ENCODE measurements at places on chromosomes 3 and 15.

DNA sequence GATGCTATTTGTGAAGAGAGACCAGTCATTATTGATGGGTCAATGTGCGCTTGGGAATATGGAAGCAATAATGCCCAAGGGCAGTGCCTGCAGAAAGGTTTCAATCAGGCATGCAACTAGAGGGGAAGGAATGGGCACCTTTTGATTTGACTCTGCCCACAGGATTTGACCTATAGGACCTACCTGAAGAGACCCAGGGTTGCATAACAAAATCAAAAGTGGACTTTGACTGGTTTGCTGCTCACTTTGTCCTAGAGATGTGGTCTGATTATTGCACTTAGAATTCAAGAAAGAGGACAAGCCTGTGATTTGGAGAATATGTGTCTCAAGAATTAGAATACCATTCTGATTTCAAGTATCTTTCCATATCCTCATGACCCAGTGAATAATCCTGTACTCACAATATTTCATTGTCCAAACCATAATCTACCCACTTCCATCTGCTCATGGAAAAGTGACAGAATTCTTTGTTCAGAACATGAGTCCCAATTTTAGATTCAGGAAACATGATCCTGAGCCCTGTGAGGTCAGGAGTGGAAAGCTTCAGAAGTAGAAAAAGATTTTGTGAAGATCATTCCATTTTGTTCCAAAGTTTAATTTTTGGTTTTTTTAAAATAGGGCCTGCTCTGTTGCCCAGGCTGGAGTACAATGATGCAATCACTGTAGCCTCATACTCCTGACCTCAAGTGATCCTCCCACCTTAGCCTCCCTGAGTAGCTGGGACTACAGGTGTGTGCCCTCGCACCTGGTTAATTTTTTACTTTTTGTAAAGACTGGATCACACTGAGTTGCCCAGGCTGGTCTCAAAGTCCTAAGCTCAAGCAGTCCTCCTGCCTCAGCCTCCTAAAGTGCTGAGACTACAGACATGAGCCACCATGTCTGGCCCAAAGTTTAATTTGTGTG, 151.3 kb upstream of the NR2E3 start:
- no peak for DNase-seq

DNA sequence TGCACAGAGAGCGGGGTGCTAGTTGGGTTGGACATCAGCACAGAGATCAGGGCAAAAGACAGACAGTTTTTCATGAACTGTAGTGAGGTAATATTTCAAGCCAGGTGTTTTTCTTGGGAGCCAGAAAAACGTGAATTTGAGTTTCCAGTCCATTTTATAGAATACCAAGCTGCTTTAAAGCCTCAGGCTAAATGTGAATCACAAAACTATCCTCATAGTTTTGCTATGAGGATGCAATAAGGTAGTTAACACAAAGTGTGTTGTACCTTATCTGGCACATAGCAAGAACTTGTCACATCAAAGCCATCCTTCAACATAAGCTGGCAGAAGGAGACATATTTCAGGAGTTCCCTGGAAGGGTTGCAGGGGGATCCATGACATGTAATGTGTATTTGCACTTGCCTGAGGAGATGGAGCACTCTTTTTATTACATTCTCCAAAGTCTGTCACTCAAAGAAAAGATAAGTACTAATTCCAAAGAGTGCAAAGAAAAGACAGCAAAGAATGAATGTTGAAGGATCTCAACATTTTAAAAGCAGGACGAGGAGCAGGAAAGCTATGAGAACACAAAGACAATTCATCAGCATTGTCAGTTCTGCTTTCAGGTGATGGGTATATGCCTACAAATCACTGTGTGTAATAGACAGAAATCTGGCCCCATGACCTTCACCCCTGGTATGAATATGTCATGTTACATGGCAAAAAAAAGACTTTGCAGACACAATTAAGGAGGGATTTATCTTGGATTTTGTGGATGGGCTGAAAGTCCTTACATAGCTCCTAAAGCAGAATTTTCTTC, 1046.4 kb downstream of the NTRK3 start:
- no peak for DNase-seq

DNA sequence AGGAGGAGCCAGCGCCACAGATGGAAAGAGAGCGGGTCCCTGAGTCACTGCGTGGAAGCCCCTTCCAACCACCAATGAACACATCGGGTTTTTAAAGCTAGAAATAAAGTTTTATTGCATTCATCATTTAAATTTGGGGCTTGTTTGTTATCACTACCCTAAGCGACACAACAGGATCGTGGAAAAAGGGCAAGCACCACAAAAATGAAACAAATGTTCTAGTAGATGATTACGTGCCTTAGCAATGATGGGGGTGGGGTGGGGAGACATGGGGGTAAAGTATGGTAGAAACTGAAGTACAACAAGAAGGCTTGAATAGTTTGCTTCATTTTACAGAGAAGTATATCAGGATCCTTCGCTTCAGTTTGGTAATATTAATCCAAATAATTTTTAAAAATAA, 221.6 kb upstream of the ATP10A start:
- DNase-seq: no peak

- DNase-seq: no peak
These were observed 47.5 kb downstream of the FOXL2 start for GRCh38 chr3:138899351-138899991.

DNA sequence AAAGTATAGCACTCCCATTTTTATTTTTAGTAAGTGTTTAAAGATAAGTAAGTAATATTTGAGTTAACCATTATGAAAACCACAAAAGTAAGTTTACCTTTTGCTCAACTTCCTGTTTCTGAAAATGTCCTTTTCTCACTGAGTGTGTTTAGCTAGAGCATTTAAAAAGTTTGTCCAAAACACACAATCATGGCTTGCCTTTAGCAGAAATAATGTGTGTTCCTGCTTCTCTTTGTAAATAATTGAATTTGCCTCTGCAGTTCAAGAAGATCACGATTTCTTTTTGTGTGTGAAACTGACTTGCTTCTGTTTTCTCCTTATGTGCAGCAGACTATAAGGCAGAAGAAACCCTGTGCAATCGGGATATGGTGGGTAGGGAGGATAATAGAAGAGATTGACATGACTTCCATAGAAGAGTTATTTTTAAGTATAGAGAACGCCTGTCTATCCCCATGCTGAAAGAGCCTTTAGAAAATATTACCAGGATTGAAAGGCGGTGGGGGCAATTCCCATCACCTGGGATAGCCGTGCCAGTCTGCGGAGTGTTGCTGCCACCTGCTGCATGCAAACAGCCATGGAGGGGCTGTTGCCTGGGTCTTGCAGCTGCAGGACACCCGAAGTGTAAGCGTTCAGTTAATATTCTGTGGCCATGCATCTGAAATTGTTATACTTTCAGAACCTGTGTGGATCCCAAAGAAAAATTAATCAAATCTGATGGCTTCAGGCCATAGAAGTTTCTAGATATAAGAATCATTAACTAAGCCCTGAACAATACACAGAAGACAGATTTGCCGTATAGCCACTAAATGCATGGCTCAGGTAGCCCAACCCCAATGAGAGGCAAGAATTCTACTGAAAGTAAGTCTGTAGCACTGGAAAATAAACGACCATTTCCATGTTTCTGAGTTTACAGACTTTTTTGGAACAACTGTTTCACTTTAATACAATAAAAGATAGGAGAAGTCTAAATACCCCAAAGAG, 2.4 kb upstream of the CD96 start:
- peak; percentile 40 for DNase-seq

GRCh38 chr3:150253622-150254021, 154.5 kb upstream of the TSC22D2 start:
- no peak for DNase-seq

DNA sequence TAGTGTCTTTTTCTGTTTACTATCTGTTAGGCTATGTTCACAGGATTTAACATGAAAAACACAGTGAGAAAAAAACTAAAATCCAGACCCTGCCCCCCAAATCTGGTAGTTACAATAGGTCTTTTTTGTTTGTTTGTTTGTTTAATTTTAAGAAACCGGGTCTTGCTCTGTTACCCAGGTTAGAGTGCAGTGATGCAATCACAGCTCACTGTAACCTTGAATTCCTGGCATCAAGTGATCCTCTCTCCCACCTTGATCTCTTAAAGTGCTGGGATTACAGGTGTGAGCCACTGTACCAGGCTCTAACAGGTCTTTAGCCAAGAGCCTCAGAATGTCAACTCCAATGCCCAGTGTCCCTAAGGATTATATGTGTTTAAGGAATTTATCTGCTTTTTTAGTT, 88.0 kb upstream of the GOLIM4 start:
- no peak for DNase-seq

- no peak for DNase-seq
These were observed 27.9 kb upstream of the SLC12A8 start for GRCh38 chr3:125240496-125240895.

DNA sequence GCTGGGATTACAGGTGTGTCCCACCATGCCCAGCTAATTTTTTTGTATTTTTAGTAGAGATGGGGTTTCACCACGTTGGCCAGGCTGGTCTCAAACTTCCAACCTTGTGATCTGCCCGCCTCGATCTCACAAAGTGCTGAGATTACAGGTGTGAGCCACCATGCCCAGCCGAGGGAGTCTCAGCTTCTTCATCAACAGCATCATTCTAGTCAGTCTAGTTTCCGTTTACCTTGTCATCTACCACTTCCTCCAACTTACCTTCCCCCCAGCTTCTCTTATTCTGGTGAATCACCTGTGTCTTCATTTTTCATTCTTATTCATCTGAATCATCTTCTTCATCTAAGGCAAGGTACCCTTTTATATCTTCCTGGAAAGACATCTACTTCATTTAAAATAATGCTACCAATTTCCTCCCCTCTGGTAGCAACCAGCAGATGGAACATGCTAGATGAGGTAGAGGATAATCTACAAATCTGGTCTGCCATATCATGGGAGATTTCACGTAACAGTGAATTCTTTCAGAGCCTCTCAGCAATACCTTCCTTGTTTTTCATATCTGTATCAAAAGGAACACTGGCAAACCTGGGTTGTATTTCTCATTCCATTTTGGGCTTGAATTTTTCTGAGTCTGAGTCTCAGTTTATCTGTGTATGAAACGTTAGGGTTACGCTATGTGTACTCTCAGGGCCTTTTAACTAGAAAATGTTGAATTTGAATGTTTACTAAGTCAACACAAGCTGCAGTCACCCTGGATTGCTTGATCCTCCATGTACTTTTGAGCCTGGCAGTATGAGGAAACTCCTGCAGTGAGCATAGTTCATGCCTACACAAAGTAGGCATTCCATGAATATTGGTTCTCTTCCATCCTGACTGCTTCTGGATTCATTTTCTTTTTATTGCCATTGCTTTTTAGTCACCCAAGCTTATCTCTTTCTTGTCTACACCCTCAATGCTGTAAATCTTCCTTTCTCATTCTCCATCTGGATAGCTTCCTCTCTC, 16.8 kb downstream of the LPP start:
- no peak for DNase-seq

DNA sequence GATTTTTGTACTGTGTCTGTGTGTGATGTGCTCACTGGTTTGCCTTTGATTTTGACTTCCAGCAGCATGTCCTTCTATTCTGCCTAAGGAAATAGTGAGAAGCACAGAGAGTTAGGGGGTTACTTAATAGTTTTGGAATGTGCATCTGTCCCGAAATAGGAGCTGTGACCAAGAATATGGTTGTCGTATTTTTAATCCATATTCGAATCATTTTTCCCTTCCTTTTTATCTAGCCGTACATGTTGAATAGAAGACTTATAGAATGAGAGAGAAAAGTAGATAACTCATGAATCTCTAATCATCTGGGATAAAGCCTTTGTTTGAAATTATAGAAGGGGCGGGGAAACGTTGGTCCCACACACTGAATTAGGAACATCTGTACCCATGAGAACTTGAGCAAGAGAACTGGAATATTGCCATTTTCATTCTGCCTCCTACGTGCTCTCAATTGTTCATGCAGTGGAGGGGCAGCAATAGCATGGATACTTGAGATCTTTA, 23.6 kb downstream of the CRTC3 start:
- DNase-seq: no peak

- DNase-seq: no peak
These were observed 236.4 kb downstream of the CDIN1 start for GRCh38 chr15:36815786-36816185.

- DNase-seq: no peak
These were observed 198.7 kb downstream of the NTRK3 start for GRCh38 chr15:88057836-88058235.

- DNase-seq: no peak
These were observed 63.3 kb downstream of the AQP9 start for GRCh38 chr15:58201516-58201915.

DNA sequence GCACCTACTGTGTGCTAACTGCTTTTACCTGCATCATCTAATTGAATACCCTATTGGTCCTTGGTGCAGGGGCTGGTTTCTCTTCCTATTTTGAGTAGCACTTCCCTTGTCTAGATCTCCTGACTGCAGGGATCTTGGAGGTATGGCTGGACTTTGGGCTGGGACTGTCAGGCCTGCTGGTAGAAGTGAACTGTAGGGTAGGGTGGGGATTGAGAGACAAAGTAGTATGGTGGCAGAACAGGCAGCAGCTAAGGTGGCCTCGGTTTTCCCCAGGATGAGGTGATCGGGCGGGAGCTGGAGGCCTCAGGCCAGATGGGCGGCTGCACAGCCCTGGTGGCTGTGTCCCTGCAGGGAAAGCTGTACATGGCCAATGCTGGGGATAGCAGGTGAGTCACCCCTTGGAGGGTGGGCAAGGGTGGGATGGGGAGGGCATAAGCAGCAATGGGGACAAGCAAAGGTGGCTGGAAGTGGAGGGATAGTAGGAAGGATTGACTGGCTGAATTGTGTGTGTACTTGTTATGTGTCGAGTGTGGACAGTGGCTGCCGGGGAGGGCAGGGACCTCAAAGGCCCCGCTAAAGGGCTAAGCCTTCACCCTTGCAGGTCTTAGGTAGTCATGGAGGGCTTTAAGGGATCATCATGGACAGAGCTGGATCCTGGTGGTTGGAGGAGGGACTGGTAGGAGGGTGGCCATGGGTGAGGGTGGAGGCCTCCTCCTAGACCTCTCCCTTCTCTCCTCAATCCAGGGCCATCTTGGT, 2.0 kb downstream of the PPM1M start:
- no peak for DNase-seq

- DNase-seq: no peak
These were observed 314.5 kb downstream of the TIGIT start for GRCh38 chr3:114608293-114608692.

- DNase-seq: no peak
These were observed 78.3 kb upstream of the C15orf39 start for GRCh38 chr15:75123395-75123794.

DNA sequence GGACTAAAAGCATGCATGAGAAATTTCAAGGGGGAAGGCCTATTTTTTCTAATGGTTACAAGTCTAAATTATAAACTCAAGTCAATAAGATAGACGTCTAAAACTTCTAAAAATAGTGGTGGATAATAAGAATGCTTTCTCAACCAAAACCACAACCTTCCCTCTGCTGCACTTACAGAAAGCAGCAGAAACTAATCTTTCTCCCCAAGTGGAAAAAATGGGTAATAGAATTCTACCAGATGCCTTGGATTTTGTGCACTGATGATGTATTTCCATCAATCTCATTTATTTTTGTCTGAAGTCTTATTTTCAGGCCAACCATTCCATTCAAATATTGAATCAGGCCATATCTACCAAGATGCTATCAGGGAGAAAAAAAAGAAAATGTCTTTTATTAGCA, 344.7 kb downstream of the NEK10 start:
- no peak for DNase-seq

- no peak for DNase-seq
These were observed 1.1 kb downstream of the FBN1 start for GRCh38 chr15:48644467-48644826.
